Activated T-helper 1 cell treated with anti-CD3 and anti-CD28 coated beads, Interleukin-12 subunit alpha, Interleukin-12 subunit beta, Interleukin-2, Interleukin-4 antibody, amounts not matched to agents 30 ng/mL and 10 ng/mL and 1 ng/mL, durations not matched to agents 14 hours and 24 hours and 36 hours (primary cell): ENCODE measurements at places on chromosomes 16 and 17.
A peak's percentile ranks its signal among the peaks of the same experiment; 100 is the strongest.

DNA sequence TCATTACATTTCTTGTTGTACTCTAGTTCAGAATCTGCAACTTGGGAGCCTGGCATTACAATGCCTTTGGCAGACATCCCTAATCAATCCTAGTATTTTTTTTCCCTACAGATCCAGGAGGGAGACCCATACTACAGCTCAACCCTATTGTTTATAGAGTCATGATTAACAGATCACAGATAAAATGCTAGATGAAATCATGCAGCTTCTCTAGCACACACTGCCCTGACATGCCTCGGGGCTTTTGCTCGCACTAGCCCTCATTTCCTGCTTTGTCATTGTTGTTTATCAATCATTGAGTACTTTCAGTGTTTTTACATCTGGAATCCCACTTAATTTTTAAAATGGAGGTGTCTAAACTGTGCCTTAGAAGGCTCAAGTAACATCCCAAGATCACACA lies 412.5 kb downstream of the CA10 start:
- no peaks in the 10 kb centered on the region for H3K4me1 ChIP-seq
- H3K4me3 ChIP-seq: no peak overlapping the region
- H3K27ac ChIP-seq: no peak overlapping the region
- peaks cover 2% of the 10 kb centered on the region for H3K27me3 ChIP-seq

DNA sequence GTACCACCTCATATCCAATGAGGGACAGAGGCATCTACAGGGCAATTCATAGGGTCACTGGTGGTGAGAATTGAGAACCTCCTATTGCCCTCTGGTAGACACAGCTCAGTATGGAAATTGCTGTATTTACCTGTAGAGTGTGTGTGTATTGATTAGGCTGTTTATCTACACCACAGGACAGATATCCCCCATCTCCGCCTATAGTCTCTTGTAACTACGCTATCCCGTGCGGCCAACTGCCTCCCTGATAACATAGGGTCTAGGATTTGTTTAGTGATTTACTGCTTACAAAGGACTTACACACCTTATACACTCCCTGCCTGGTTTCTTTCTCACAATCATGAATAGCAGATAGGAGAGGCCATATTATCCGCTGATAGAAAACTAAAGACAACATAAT lies 1.7 kb upstream of the STAT3 start:
- H3K36me3 ChIP-seq: peaks cover 12% of the 10 kb centered on the region
- DNase-seq: no peak
- H3K27me3 ChIP-seq: no peaks in the 10 kb centered on the region
- H3K27ac ChIP-seq: peak overlapping the region; percentile 100

GRCh38 chr17:79937391-79938335 lies 98.0 kb downstream of the TBC1D16 start:
- H3K4me1 ChIP-seq: peaks cover 5% of the 10 kb centered on the region
- H3K27me3 ChIP-seq: peaks cover 14% of the 10 kb centered on the region
- no peak overlapping the region for H3K27ac ChIP-seq

GRCh38 chr17:7711051-7711755 lies 6.2 kb downstream of the EFNB3 start:
- no peak overlapping the region for H3K4me3 ChIP-seq
- no peak for DNase-seq
- peaks cover 46% of the 10 kb centered on the region for H3K27me3 ChIP-seq
- peaks cover 10% of the 10 kb centered on the region for H3K4me1 ChIP-seq
- no peaks in the 10 kb centered on the region for H3K36me3 ChIP-seq

GRCh38 chr16:30958175-30959079 lies 873 bp downstream of the SETD1A start:
- H3K27ac ChIP-seq: peak overlapping the region; percentile 92
- peaks cover 28% of the 10 kb centered on the region for H3K4me1 ChIP-seq
- H3K4me3 ChIP-seq: peak overlapping the region; percentile 95
- DNase-seq: no peak

GRCh38 chr17:76386966-76387765 lies 2.8 kb downstream of the SPHK1 start:
- H3K4me1 ChIP-seq: peaks cover 5% of the 10 kb centered on the region
- peaks cover 8% of the 10 kb centered on the region for H3K36me3 ChIP-seq
- H3K4me3 ChIP-seq: peak overlapping the region; percentile 75
- DNase-seq: no peak

DNA sequence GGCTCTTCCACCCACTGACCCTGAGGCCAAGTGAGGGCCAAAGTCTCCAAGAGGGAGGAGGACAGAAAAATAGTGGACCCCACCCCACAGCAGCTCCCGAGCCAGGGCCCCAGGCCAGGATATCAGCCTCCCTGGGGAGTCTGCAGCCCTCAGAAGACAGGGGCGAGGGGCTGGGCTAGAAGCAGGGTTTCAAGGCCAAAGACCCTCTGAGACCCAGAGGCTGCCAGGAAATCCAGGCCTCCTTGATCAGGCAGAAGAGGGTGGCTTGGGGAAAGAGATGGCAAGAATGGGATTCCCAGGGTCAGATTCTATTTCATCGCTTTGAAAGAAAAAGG lies 156.1 kb downstream of the ZNF423 start:
- H3K27ac ChIP-seq: no peak overlapping the region
- H3K4me1 ChIP-seq: no peaks in the 10 kb centered on the region
- H3K27me3 ChIP-seq: peaks cover 21% of the 10 kb centered on the region
- H3K36me3 ChIP-seq: no peaks in the 10 kb centered on the region
- DNase-seq: no peak

GRCh38 chr16:26442321-26442720 lies 624.4 kb upstream of the C16orf82 start:
- no peak overlapping the region for H3K27ac ChIP-seq
- peaks cover 3% of the 10 kb centered on the region for H3K27me3 ChIP-seq
- no peaks in the 10 kb centered on the region for H3K4me1 ChIP-seq
- no peaks in the 10 kb centered on the region for H3K36me3 ChIP-seq
- no peak overlapping the region for H3K4me3 ChIP-seq

- no peaks in the 10 kb centered on the region for H3K36me3 ChIP-seq
- no peak overlapping the region for H3K27ac ChIP-seq
- peak; percentile 2 for DNase-seq
- no peaks in the 10 kb centered on the region for H3K27me3 ChIP-seq
- no peaks in the 10 kb centered on the region for H3K4me1 ChIP-seq
- no peak overlapping the region for H3K4me3 ChIP-seq
Observed at GRCh38 chr16:12340151-12340733, 363.7 kb downstream of the SNX29 start.

DNA sequence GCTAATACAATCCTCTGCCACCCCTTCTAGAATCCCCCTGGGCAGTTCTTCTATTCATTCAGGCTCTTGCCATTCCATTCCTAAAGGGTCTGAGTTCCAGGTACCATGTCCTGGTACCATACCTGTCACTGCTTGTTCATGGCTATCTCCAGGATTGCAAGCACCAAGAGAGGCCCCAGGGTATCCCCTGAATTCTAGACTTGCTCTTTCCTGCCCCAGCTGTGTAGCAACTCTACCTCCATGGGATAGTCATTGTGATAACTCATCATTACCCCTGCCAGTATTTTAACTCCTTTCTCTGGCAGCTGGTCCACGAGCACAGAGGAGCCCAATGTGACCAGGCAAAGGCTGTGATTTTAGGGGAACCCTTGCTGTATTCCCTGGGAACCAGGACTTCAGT lies 143.7 kb upstream of the CDH5 start:
- H3K27ac ChIP-seq: no peak overlapping the region
- H3K27me3 ChIP-seq: no peaks in the 10 kb centered on the region
- DNase-seq: no peak
- H3K36me3 ChIP-seq: no peaks in the 10 kb centered on the region
- H3K4me1 ChIP-seq: no peaks in the 10 kb centered on the region

DNA sequence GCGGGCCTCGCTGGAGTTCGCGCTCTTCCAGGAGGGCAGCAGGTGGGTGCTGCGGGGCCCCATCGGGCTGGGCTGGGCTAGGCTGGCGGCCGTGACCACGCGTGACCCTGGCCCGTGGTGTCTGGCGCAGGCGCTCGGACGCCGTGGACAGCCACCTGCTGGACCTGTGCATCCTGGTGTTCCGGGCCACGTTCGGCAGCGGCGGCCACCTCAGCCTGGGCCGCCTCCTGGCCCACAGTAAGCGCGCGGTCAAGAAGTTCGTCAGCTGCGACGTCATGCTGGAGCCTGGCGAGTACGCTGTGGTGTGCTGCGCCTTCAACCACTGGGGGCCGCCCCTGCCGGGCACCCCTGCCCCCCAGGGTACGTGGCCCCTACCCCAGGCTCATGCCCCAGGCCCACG lies 8.0 kb upstream of the PRR35 start:
- no peak for DNase-seq
- H3K27me3 ChIP-seq: no peaks in the 10 kb centered on the region
